ELF-1 (cell line): ENCODE measurements at places on chromosomes 1 and 21.

DNA sequence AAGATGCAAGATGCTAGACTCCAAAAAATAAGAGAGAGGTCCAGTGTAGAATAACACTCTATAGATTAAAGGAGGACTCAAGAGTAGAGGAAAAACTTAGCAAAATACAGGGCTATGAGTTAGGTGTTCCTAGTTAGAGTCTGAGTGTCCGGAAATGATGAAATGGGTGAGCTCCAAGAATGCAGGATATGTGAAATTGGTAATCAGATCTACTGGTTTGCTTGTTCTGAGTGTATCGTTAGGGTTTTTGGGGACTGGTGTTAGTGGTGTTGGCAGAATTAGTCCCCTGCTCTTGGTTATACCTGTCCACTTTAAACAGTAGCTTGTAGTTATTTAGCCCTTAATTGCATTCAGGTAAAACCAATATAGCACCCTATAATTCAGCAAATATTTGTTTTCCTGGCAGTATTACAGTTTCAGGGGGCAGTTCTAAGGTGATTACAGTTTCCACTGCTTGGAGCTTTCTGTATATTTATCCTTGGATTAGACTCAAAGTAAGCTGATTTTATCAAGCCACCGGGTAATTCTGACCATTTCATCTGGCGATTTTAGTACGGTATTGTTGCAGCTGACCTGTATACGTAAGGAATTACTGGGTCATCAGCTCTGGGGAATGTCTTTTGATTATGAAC is 332.7 kb downstream of the CHRM3 start:
- no peak for DNase-seq

- no peak for DNase-seq
Measured at GRCh38 chr1:44604157-44604955, 69.9 kb downstream of the TMEM53 start.

GRCh38 chr1:58818075-58818474 is 34.2 kb upstream of the JUN start:
- no peak for DNase-seq

DNA sequence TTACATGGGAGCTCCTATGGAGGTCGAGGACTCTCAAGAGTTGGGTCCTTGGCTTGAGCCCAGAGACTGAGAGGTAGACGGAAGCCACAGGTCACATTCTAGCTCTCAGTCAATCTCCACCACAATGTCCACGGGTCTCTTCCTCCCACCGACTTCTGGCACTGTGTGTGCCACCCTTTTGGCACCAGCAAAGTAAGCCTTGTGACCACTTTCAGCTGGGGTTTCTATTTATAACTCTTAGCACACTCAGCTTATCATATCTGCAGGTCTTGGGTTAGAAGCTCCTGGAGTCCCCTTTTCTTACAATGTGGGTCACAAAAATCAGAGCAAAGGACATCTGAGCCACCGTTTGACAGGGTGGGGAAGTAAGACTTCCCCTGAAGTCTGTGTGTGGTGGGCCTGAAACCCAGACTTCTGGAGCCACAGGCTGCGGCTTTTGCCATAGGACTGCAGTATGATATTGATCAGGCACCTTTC is 28.3 kb downstream of the NCMAP start:
- DNase-seq, result no peak

GRCh38 chr21:39061766-39062165 is 121.5 kb downstream of the PSMG1 start:
- DNase-seq, result no peak

GRCh38 chr1:109622895-109623294 is 3.3 kb downstream of the AMPD2 start:
- DNase-seq, result no peak

- peak; percentile 67 for DNase-seq
Measured at GRCh38 chr1:157154940-157155514, 16.8 kb upstream of the ETV3 start.

DNA sequence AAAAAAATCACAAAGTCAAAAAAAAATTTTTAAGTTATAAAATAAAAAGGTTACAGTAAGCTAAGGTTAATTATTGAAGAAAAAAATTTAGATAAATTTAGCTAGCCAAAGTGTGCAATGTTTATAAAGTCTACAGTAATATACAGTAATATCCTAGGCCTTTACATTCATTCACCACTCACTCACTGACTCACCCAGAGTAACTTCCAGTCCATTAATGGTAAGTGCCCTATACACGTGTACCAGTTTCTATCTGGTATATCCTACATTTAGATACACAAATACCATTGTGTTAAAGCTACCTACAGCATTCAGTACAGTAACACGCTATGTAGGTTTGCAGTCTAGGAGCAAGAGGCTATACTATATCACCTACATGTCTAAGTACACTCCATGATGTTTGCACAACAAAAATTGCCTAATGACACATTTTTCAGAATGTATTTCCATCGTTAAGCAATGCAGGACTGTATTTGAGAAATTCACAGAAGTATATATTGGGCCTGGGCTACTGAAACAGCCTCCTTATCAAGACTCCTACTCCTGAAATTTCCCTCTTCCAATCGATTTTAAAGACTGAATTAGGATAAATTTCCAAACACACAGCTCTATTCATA is 155.1 kb downstream of the COP1 start:
- no peak for DNase-seq

DNA sequence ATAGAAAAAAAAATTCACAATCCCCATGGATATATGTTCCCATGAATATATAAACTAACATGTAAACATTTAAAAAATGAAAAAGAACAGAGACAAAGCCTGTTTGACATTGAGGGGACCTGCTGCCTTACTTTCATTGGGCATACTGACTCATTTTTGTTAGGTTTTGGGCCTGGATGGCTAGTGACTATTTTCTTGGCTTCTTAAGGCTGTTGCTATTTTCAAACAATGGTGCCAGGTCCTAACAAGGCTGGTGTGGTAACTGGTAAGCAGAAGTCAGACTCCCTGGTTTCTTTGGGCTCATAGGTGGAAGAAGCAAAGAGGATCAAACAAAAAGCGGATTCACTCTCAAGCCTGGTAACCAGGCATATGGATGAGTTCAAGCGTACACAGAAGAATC is 51.0 kb downstream of the LAMC2 start:
- no peak for DNase-seq

DNA sequence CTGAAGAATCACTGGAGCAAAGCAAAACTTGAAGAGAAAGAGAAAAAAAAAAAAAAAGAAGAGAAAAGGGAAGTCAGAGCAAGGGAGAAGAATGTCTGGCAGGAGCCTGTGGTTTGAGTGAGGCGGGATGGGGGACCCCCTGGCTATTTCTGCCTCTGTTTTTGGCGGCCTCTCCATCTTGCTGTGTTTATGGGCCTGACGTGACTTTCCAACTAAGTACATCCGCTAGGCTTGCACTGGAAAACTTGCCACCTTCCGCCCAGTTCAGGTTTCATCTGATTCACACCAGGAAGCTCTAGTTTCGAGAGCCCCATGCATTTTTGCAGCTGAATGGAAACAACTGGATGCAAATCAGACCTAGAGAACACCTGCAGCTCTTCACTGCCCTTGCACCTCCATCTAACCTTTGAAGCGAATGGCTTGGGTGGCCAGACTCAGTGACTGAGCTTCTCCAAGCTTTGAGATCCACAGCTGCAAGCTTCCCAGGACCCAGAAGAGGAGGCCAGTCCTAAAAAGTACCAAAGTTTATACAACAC is 28.0 kb downstream of the TBX15 start:
- DNase-seq, result peak; percentile 63

- DNase-seq, result peak; percentile 68
Measured at GRCh38 chr1:234771642-234772344, 161.8 kb upstream of the IRF2BP2 start.

DNA sequence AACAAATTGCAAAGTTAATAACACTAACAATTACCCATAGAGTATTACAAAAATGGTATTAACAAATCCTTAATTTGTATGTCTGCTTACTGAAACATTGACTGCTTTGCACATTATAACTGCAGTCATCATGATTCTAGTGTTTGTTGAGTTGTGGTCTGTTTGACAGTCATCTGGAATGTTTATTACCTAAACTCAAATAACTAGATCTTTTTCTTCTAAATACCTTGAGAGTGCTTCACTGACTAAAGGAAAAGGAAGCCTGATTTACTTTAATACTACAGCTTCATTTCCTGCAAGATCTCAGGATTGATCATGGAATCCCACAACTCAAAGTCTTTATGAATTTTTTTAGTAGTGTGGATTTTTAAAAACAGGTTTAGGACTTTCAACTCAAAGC is 70.0 kb downstream of the HMCN1 start:
- no peak for DNase-seq

GRCh38 chr1:241842565-241842964 is 5.4 kb upstream of the EXO1 start:
- no peak for DNase-seq

- DNase-seq, result no peak
Measured at GRCh38 chr1:112675728-112676381, 1.4 kb downstream of the MOV10 start.

- DNase-seq, result no peak
Measured at GRCh38 chr1:56417646-56418045, 161.7 kb downstream of the PLPP3 start.

- DNase-seq, result no peak
Measured at GRCh38 chr21:34546542-34546941, 34.5 kb upstream of the KCNE1 start.

DNA sequence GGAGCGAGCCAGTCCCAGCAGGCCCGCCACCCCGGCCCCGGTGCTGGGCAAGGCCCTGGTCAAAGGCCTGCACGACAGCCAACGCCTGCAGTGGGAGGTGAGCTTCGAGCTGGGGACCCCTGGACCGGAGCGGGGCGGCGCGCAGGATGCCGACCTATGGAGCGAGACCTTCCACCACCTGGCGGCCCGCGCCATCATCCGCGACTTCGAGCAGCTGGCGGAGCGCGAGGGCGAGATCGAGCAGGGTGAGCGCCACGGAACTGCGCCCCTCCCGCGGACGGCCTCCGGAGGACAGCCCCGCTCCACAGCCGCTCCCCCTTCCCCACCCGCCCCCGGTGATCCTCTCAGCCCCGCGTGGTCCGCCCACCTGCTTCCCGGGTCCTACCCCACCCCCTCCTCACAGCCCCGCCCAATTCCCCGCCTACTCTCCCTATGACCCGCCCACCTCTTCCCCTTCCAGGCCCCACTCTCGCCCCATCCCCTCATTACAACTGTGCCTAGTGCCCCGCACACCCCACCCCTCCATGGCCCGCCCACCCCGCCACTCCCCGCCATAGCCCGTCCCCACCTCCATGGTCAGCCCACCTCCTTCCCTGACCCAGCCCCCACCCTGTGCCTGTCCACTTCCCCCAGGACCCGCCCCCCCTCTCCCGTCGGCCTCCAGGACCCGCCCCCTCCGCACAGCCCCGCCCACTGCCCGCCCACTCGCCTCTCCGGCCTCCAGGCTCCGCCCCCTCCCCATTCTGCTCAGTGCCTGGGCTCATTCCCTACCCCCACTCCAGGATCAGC is 52.7 kb downstream of the VWA5B1 start:
- peak; percentile 42 for DNase-seq

DNA sequence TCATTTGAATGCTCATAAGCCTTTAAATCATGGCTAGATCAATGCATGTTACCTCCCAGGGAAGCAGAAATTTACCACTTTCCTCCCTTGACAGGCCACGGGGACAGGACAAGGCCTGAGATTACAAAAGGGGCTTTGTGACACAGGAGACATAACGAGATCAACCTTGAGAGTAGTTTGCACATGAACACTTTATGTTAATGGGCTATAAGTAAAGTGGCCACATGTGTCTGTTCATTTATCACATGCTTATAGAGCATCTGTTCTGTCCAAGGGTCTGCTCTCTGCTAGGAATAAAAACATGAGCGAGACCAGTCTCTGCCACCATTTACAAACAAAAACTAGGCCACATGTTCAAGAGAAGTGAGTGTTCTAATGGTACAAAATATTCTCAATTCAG is 144.1 kb upstream of the C8B start:
- DNase-seq, result no peak

DNA sequence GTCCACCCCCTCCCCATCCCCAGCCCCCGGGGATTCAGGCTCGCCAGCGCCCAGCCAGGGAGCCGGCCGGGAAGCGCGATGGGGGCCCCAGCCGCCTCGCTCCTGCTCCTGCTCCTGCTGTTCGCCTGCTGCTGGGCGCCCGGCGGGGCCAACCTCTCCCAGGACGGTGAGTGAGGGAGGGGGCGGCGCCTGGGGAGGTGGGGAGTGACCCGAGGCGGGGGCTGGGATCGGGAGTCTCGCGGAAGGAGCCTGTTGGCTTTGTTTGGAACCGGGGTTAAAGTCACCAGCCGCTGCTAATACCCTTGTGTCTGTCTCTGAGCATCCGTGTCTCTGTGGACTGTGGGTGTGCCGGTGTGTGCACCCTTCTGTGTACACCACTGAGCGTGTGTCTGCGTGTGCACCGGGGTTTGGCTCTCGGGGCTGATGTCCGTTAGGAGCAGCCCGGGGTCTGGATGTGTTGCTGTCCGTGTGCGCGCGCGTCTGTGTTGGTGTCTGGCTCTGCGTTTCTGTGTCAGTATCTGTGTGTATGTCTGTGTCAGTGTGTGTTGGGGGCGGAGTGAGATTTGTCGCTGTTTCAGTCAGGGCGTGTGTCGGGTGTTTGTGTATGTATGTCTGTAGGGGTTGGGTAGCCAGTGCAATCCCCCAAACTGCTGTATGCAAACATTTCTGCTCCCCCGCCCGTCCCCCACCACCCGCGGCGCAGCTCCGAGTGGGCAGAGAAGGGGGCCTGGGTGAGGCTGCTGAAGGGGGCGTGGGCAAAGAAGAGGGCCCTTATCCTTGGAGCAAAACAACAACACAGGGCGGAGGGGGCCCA is 480 bp downstream of the CADM3 start:
- DNase-seq, result no peak

DNA sequence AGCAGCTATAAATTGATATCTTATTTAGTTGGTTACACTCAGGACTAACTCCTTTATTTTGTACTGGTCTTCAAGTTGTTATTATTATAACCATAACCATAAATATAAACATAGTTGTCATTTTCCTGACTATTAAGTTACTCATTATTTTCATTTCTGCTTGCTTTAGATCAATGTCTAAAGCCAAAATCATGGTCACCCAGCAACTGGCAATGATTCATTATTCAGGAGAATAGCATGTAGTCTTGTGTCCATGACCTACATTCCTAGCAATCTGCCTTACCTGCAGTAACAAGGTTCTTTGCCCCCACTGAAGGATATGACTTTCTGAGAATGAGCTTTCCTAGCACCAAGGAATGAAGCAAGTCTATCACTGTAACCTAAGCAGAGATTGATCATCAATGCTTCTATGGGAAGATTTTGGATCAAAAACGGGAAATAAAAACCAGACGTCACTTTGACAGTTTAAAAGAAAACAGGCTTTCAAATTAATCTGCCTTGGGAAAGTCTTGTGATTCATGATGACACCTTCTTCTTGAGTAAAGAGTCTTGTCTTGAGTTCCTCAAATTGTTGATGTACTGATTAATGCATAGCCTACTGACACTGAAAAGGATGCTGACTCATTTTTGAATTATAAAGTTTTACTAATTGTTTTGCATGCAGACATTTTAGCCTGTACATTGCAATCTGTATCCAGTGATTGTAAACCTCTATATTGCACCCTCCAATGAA is 203.3 kb upstream of the IVNS1ABP start:
- DNase-seq, result no peak

- no peak for DNase-seq
Measured at GRCh38 chr1:220121791-220122530, 28.0 kb downstream of the IARS2 start.

GRCh38 chr21:46323227-46323709 is 402 bp downstream of the C21orf58 start:
- DNase-seq, result peak; percentile 25

GRCh38 chr1:78665809-78666208 is 16.2 kb downstream of the IFI44 start:
- DNase-seq, result no peak

GRCh38 chr1:80825067-80825466 is 975.7 kb upstream of the ADGRL2 start:
- no peak for DNase-seq

- peak; percentile 70 for DNase-seq
Measured at GRCh38 chr21:36966066-36966820, at the start of gene HLCS. Gene HLCS (minus strand): TSS chr21:36966669. CDS start chr21:36966638, 31 bp downstream.

GRCh38 chr1:33327587-33328325 is 6.9 kb upstream of the A3GALT2 start:
- DNase-seq, result no peak
